ENCODE measurements at places on chromosomes 4 and X.

GRCh38 chr4:122831515-122832196 lies 5.0 kb downstream of the FGF2 start:
- DNase-seq, result no peak

DNA sequence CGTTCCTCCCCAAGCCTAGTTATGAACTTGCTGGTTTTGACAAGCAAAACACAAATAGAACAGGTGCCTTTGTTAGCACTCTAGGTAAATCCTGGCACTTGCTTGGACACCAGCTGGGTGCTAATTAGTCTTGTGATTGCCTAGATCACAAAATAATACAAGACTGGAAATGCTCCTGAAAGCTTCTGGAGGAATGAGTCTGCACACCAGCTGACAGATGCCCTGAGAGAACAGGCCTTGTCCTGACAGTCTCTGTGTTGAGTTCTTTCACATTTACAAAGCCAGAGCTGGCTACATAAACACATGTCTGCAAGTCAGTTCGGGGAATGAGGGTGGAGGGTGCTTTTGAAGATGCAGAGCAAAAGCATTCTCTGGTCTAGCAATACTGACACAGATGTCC lies 93.8 kb downstream of the ELOVL6 start:
- DNase-seq, result no peak

GRCh38 chrX:31609130-31609529 lies 537.3 kb upstream of the FTHL17 start:
- DNase-seq, result no peak

GRCh38 chrX:1601768-1602085 lies 10.3 kb downstream of the AKAP17A start:
- DNase-seq, result no peak

DNA sequence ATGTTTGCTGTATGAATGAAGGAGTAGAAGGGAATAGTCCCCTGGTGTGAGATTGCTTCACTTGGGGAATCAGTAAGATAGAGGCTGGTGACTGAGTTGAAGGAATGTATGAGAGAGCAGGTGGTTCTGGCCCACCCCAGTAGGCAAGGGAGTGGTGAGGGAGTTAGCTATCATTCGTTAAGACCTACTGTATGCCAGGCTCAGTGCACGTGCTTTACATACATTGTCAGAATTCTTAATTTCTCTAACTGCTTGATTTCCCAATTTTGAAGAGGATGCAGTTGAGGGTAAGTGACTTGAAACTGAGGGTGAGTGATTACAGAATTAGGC lies 700 bp downstream of the VMA21 start:
- no peak for DNase-seq

GRCh38 chr4:128835498-128836222 lies 26.2 kb downstream of the JADE1 start:
- DNase-seq, result no peak

DNA sequence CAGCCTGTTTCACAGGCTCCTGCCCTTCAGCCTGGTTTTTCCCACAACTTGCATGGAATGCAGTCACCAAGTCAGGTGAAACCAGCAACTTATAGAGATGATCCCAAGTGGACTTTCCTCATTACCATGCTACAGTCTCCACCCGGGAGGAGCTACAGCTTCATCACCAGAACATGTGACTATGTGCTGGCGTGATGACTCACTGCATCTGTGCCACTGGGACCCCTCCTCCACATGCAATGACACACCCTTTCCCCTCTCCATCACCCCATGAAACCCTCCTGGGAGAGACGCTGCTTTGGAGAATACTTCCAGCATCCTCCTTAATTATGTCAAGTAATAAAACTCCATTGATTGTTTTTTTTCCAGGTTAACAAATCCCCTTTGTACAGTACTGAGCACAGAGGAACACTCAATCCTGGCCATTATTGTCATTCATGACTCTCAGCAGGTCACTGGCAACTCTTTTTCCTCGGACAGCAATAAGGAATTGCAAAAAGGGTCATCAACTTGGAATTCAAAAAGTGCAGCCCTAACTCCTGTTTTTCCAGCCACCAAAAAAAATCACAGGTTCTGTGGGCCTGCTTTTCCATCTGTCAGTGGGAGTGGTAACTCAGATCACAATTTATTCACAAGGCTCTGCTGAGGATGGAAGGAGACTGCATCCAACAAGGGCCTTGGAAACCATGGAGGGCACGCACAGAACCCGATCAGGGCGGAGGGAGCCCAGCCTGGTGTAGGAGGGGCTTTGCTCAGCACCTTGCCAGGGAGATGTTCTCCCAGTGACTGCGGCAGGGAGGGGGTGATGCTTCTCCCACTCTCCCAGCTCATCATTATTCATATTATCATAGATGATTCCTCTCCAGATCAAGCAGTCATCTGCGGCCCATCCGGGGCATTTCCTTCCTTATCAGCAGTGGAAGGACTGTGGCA lies 17.4 kb downstream of the QDPR start:
- DNase-seq, result no peak
